OCI-LY7 (cell line): ENCODE measurements at places on chromosomes 2 and 18.

GRCh38 chr2:46147626-46148368, 149.4 kb upstream of the EPAS1 start:
- DNase-seq: no peak

DNA sequence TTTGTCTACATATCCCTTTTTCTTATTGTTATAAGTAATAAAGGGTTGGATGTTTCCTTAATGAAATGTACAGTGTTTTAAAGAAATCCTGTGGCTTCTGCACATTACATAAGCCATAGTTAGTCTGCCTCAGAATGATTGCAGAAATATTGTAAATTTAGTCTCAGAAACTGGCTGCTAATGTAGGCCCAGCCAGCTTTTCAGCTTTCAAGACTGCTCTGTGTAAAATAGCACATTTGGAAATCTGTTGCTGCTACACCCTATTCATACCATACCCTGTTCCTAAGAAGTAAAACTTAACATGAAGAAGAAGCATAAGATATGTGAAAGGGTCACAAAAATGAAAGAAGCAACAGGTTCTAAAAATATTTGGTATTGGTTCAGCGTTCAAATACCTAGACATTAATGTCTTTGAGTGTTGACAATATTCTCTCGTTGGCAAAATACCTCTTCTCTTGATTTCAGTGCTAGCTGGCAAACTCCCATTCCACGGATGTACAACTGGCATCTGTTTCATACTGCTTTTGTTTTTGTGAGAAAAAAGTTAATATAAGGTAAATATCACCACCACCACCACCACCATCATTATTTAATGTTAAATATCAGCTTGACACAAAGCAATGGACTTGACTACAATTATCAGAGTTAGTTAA, 19.2 kb upstream of the NCKAP1 start:
- DNase-seq: no peak

- DNase-seq: peak; percentile 58
These were observed 24.4 kb downstream of the ZNF892 start for GRCh38 chr2:95231723-95232122.

DNA sequence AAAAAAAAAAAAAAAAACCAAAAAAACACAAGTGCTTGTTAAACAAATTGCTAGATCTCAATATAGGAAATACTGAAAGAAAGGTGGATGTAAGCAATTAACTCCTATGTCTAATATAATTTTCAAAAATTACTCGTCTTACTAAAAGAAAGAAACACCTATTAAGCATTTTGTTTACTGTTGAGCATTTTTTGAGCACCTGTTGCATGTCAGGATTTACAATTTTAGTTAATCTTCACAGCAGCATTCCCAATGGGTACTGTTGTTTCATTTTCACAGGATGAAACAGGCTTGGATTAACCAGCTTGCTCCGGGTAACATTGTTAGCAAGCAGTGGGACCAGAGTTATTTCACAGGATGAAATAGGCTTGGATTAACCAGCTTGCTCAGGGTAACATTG, 4.8 kb downstream of the ZNF638 start:
- no peak for DNase-seq

- no peak for DNase-seq
These were observed 140.5 kb upstream of the PELI1 start for GRCh38 chr2:64284751-64285150.

DNA sequence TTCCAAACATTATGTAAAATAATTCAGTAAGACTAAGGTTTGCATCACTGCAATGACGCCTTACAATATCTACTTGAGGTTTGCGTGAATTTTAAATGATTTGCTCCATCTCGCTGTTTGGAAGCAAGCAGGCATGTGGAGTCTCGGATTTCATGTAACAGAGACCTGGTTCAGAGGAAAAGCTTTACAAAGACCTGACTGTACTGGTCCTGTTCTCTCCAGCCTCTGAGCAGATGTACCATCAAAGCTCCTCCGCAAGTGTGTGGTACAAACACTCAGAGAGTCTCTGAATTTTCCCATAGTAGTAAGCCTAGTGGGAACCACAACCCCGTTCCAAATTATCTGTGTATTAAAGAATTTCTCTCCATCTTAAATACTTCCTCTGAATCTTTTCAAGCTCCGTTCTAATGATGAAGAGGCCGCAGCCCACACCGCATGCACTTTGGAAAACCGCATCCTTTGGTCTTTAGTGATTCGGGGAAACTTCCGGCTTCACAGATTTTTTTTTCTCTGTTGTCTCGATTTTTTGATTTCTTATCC, 728.1 kb upstream of the SOX11 start:
- DNase-seq: no peak

- no peak for DNase-seq
These were observed 24.3 kb downstream of the TMEM237 start for GRCh38 chr2:201618744-201619662.

DNA sequence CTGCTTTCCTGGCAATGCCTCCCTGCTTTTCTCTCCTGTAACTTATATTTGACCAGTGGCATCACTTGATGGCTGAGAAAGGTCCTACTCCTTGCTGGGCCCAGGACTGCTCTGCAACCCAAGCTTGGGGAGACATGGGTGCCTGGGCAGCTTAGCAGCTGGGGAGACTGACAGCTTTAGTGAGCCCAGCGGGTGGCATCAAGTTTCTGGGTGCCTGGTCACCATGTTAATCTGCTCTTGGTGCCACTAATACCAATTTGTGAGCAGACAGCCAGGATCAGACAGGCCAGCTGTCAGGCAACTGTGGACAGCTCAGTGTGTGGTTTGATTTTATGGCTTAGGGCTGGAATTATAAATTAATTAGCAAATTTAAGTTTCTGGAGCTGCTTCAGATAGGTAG, 144.8 kb upstream of the GLI2 start:
- DNase-seq: no peak

DNA sequence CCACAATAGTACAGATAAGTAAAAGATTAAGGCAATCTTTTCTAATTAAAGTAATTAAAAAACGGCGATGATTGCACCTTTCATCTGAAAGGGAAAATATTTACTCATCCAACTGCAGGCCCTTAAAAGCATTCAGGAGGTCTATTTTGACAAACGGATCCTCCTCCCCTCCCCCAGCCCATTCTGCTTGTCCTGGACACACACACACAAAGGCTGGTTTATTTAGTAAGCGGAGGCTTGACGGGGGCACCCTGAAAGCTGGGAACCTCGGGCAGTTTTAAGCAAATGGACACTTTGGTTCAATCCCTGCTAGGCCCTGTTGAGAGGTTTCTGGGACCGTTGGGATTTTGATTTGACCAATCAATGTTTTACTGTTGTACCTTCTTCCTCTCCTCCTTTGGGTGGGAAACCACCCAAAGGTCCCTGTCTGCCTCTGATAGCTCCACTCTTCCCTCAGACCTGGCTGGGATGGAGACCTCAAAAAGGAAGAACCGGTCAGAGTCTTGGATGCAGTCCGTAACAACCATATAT, 135.8 kb upstream of the HAAO start:
- DNase-seq: no peak

- DNase-seq: no peak
These were observed 150.9 kb downstream of the TWIST2 start for GRCh38 chr2:238998801-238999200.

DNA sequence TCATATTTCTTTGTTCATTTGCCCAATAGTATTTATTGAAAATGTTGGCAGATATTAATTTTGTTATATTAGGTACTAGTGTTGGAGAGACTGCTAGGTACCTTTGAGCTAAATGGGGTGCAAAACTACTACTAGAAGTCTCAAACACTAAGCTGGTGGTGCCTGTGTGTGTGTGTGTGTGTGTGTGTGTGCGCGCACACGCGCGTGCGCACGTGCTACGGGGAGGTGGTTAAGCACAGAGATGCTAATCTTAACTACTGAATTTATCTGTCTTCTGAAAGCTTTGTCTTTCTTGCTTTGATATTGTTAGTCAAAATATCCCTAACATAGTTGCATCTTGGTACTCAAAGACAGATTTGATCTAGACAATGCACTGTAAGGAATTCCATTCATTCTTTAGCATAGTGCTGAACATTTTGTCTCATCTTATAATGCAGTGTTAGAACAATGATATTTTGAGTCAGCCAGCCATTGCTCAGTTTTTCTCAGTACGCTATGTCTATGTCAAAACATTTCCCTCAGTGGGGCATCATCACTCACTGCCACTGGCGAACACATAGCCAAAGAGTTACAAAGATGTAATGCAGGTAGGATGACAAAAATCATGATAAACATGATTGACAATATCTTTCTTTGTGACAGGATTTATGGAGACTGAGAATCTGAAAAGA, 396.0 kb upstream of the RGPD4 start:
- no peak for DNase-seq

GRCh38 chr2:222915092-222915957, 54.5 kb downstream of the ACSL3 start:
- peak; percentile 46 for DNase-seq

GRCh38 chr18:39441648-39442047, 1876.0 kb upstream of the CELF4 start:
- DNase-seq: no peak

GRCh38 chr2:138712212-138712979, 67.8 kb downstream of the NXPH2 start:
- no peak for DNase-seq

- no peak for DNase-seq
These were observed 64.2 kb upstream of the CDCA7 start for GRCh38 chr2:173290518-173290917.

- DNase-seq: peak; percentile 5
These were observed 48.5 kb downstream of the SERPINB7 start for GRCh38 chr18:63823516-63824219.
